GM23248 (cell line): ENCODE measurements at places on chromosomes 6 and 20. TPM values are rescaled to one million over a fixed set of nuclear protein-coding genes. Genes with fewer than 3 reads are reported as not detected.

- peak; percentile 95 for DNase-seq
- peak overlapping the region; percentile 30 for H3K4me3 ChIP-seq
Measured at GRCh38 chr6:82396964-82397751, 33.5 kb downstream of the TPBG start.

DNA sequence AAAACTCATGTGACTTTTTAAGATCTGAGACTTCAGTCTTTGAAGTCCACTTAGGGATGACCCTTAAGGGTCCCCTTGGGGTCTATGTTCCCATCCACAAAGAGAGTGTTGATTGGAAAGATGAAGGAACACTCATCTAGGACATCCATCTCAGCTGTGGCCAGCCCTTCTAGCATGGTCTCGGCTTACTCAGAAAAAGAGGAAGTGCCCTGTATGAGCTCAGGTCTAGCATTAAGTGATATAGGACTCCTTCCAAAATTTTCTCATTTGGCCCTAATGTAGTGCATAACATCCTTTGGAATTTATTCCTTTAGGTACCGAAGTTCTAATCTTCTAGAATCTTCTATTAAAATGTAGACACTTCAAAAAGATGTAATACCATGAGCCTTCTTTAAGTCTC lies 77.4 kb downstream of the NDUFAF5 start:
- H3K27ac ChIP-seq, result no peak overlapping the region
- H3K36me3 ChIP-seq, result no peaks in the 10 kb centered on the region
- peaks cover 52% of the 10 kb centered on the region for H3K4me1 ChIP-seq
- H3K27me3 ChIP-seq, result no peaks in the 10 kb centered on the region

ENPP1 gene
- polyA plus RNA-seq, result 34.2 and 36.3 TPM in 2 replicates

- H3K36me3 ChIP-seq, result no peaks in the 10 kb centered on the region
- no peaks in the 10 kb centered on the region for H3K27me3 ChIP-seq
- DNase-seq, result no peak
- peaks cover 49% of the 10 kb centered on the region for H3K4me1 ChIP-seq
- no peak overlapping the region for H3K4me3 ChIP-seq
Measured at GRCh38 chr6:37985355-37985754, 165.8 kb downstream of the ZFAND3 start.

DNA sequence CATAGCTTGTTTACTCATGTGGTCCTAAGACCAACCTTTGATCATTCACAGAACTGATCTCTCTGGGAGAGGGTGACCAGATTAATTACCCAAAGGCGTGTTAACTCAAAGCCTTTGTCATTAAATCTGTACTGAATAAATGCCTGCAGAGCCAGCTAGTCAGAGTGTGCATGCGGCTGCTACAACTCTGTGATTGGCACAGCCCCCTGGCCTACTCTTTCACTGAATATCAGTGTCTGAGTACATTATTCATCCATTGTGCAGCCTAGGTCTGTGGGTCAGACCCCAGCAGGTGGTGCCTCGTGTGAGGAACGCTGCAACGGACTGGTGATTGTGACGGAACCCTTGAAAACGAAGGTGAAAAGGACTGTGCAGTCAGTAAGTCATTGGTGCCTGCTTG lies 663.6 kb downstream of the PHF3 start:
- DNase-seq, result no peak
- no peaks in the 10 kb centered on the region for H3K27me3 ChIP-seq
- H3K36me3 ChIP-seq, result no peaks in the 10 kb centered on the region
- no peak overlapping the region for H3K27ac ChIP-seq
- peaks cover 4% of the 10 kb centered on the region for H3K4me1 ChIP-seq

GLP1R gene
- not detected in 2 replicates for polyA plus RNA-seq

DNA sequence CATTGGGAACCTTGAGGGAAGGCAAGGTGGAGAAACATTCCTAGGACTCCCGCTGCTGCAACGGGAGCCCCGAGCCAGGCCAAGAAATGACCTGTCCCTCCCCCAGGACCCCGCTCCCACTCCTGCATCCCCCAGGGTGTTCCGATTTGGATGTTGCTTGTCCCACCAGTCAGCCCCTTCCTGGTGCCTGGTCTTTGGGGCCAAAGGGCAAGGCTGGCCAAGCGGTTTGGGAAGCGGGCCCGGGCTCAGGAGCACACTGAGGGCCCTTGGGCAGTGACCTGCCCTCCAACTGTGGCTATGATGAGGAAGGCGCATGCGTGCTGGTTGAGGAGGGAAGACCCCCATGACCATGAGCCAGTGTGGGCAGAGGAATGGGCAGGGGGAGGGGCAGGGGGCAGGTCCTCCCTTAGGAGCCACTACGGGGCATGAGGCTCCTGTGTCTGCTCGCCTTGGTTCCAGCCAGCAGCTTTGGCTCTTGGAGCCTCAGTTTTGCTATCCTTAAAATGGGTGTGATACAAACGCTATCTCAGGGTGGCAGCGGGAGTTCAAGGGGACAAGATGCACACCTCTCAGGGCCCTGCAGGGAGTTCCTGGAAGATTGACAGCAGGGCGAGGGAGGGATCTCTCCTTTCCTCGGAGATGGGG lies 50.4 kb downstream of the RBM38 start:
- no peak overlapping the region for H3K27ac ChIP-seq
- no peak overlapping the region for H3K4me3 ChIP-seq
- H3K27me3 ChIP-seq, result no peaks in the 10 kb centered on the region
- peaks cover 7% of the 10 kb centered on the region for H3K4me1 ChIP-seq
- H3K36me3 ChIP-seq, result no peaks in the 10 kb centered on the region

KHDC1L gene
- polyA plus RNA-seq, result not detected in 2 replicates

FKBP1C gene
- 1.6 and 2.4 TPM in 2 replicates for polyA plus RNA-seq

DNA sequence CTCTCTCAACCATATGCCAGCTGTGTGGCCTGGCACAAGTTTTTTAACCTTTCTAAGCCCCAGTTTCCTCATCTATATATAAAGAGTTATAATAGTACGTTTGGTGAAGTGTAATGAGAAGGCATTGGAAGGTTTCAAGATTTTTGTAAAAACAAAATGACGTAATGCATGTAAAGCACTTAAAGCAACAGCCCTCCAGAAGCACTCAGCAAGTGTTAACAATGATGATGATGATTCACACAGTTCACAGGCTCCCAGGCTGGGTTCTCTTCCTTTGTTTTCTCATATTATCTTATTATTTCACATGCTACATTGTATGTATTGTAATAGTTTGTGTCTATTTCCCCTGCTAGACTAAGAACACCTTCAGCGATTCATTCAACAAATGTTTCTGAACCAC lies 6.2 kb downstream of the CEP250 start:
- H3K4me1 ChIP-seq, result no peaks in the 10 kb centered on the region
- peaks cover 3% of the 10 kb centered on the region; the same call in 1 of the 2 replicates for H3K36me3 ChIP-seq
- no peak for DNase-seq
- no peak overlapping the region for H3K4me3 ChIP-seq
- H3K27me3 ChIP-seq, result no peaks in the 10 kb centered on the region
- H3K27ac ChIP-seq, result no peak overlapping the region

PPP1R3G gene
- polyA plus RNA-seq, result 0.84 and 0.85 TPM in 2 replicates

KIAA0408 gene
- polyA plus RNA-seq, result 0.39 and 1.1 TPM in 2 replicates

GRCh38 chr6:125197795-125198269 lies 44.3 kb downstream of the TPD52L1 start:
- peak; percentile 72 for DNase-seq
- peaks cover 37% of the 10 kb centered on the region for H3K4me1 ChIP-seq
- H3K27me3 ChIP-seq, result no peaks in the 10 kb centered on the region

DNA sequence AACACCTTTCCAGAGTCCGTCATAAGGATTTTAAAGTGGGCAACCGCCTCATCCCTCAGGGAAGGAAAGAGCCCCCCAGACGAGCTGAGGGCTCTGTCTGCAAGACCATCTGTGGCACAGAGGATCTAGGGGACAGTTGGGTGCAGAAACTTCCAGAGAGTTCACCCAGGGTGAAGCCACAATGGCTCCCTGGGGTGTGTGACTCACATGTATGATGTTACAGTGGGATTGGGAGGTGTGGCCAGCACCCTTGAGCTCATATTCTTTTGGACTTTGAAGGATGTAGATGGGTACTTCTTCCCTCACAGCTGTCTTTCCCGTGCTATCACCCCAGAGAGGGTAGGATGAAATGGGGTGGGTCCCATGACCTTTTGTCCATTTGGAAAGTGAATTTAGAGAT lies 95.5 kb downstream of the NCR2 start:
- H3K27ac ChIP-seq, result no peak overlapping the region
- DNase-seq, result peak; percentile 89
- no peaks in the 10 kb centered on the region for H3K36me3 ChIP-seq
- peaks cover 24% of the 10 kb centered on the region for H3K4me1 ChIP-seq
